ENCODE measurements at places on chromosomes 5 and 9.

DNA sequence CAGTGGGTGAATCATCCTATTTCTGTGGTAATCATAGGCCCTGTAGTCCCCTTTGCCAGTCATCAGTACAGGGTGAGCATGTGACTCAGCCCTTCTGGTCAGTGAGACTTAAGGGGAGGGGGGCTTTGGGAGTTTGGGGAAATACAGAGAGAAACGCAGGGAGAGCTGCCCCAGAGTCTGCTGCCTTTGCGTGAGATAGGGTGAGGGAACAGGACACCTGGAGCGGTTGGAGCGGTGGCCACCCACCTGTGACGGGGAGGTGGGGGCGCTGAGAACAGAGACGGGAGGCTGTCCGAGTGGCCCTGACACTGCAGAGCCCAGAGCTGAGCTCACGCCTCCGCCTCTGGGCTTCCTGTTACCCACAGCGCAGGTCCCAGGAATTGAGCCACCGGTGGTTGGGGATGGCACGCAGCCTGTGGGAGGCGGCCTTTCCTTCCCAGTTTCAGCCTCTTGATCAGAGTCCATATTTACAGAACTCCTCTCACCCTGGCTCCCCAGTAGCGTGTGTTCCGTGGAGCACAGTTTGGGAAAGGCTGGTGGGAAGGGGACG lies 92.0 kb upstream of the ERCC6L2 start:
- no peak for DNase-seq

DNA sequence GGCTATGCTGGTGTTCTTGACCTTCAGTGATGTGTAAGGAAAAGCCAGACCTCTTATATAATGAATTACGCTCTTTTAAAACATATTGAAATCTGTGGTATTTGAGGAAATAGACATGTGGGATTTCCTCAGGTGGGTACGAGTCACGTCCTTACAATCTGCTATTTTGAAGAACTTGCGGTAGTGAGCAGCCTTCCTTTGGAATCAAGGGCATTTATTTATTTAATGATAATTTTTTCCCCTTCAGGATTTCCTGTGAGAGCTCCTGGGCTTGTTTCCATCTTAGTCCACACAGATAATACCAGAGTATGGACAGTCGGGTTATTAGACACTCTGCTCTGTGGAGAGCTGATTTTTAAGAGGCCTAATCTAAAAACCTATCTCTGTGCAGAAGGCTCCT lies 167.9 kb downstream of the ARHGEF28 start:
- no peak for DNase-seq

GRCh38 chr5:74672215-74672877 lies 12.7 kb upstream of the HEXB start:
- no peak for DNase-seq

- no peak for DNase-seq
Measured at GRCh38 chr5:153813901-153814300, 224.8 kb downstream of the FAM114A2 start.

- no peak for DNase-seq
Measured at GRCh38 chr5:108149369-108149768, 232.5 kb downstream of the FBXL17 start.

DNA sequence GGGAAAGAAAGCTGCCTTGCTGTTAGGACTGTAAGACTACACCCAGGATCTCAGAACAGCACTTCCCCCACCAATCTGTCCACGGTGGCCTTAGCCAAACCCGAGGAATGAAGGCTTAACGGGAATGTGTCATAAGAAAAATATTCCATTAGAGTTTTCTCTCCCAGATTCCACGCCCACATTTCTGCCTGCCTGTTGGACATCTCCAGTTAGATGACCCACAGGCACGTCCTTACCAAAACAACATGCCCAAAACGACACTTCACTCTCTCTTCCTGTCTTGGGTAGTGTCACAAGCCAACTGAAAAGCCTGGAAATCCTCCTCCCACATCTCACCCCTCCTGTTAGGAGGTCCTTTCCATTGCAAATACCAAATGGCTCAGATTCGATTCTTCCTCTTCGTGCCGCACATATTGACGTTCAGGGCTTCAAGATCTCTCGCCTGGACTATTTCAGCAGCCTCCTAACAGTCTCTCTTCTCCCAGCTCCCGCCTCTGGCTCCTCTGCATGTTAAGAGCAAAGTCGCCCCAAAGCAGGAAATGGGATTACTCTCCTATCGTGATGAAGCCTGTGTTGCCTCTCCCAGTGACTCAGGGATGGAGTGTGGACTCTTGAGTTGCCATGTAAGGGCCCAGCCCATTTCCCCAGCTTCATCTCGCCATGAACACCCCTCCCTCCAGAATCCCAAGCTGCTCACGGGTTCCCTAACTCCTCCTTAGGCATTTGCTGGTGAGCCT lies 159.3 kb downstream of the NR3C1 start:
- DNase-seq: no peak

GRCh38 chr9:14314424-14314928 lies 535 bp upstream of the NFIB start:
- DNase-seq: peak; percentile 3

DNA sequence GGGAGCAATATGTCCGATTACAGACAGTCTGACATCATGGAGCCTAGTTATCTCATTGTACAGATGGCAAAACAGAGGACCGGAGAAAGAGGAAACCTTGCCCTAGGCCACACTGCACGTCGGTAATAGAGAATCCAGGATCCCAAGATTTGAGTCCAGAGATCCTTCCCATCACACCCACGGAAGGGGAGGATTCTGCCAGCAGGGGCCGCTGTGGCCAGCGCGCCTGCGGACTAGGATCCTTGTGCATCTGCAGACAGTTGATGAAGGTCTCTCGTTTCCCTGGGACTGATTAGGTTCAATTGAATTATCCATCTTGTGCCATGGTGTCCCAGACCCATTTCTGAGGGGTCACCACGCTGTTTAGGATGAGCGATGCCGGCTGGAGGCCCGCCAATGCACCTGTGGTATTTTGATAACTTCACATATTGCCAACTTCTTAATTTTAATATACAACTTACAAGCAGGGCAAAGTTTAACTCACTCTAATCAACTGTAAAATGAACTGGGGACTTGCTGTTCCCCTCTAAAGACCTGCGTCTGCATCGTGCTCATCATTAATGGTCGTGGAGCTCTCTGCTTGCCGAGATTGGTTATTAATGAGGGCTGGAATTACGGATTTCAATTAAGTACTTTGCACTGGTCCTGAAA lies 592.7 kb upstream of the BRINP1 start:
- no peak for DNase-seq

GRCh38 chr5:147997486-147997885 lies 66.3 kb upstream of the SPINK5 start:
- DNase-seq: no peak

GRCh38 chr5:127358284-127358683 lies 67.7 kb downstream of the MEGF10 start:
- no peak for DNase-seq

DNA sequence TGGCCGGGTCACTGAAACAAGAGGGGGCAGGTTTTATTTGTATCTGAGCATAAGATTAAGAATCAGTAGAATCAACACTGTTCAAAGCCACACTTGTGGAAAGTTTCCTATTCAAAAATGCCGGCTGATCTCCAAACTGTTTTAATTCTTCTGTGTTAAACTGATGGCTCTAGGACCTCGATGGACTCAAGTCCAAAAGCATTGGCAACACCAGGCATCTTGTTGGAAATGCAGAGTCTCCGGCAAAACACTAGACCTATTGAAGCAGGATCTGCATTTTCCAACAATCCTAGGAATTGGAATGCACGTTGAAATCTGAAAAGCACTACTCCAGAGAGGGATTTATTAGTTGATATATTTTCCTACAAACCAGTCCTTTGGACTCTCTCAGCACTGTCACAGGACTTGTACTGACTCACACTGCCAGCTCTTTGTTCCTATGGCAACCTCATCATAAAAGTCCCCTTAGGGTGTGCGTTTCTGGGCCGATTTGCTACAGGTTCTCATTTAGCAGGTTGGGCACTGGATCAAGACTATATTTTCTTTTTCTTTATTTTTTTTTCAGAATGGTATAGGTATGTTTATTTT lies 48.1 kb upstream of the PCA3 start:
- no peak for DNase-seq

- peak; percentile 72 for DNase-seq
Measured at GRCh38 chr5:65172486-65173129, 309.1 kb downstream of the ADAMTS6 start.

DNA sequence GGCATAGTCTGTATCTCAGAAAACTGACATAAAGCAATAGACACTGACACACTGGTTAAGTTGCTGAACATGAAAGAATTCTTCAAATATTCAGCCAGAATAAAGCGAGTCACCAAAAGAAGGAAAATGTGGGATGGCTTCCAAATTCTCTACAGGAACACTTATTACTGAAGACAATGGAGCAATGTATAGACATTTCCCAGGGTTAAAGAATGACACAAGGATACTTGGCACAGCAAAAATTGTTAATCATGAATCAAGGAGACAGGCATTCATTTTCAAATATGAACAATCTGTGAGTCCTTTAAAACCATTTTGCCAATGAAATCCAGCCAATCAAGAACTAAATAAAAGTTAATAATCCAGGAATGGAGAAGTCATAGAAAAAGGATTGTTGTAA lies 92.5 kb downstream of the MTX3 start:
- DNase-seq: no peak

- no peak for DNase-seq
Measured at GRCh38 chr5:128376577-128376976, 161.5 kb downstream of the FBN2 start.

GRCh38 chr5:28249771-28250415 lies 1211.5 kb upstream of the CDH9 start:
- no peak for DNase-seq
